ENCODE measurements at places on chromosomes 16 and 17.

DNA sequence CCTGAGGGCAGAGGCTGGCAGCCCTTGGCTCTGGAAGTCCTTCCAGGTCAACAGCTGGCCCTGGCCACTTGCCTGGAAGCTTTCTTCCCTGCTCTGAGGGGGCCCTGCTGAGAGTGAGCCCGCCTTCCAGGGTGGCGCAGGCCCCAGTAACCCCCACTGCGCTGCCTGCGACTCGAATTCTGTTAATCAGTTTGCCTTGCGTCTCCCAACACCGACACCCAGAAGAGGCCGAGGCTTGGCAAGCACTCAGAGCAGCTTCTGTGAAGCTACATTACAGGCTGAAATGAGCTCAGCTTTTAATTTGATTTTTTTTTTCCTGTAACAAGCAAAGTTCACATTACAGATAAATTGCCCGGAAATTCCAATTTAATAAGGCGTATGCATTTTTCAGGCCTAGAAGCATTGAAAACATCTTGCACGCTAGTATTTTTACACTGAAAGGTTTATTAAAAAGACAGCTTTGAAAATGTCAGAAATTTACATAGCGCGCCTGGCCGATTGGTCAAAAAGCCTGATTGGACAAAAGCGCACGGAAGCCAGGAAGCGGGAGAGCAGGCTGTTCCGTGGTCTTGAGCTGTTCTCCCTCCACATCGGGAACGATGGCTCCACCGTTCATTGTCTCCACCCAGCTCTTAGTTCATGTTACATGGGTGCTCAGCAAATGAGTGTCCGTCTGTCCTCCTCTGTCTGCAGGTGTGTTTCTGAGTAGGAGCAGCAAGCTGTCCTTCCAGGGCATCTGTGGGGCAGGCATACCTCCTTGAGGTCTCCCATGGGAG, 65.5 kb upstream of the HSBP1 start:
- peak; percentile 49 for DNase-seq
- H3K36me3 ChIP-seq, result no peaks in the 10 kb centered on the region
- H3K27ac ChIP-seq, result peak overlapping the region; percentile 62

DNA sequence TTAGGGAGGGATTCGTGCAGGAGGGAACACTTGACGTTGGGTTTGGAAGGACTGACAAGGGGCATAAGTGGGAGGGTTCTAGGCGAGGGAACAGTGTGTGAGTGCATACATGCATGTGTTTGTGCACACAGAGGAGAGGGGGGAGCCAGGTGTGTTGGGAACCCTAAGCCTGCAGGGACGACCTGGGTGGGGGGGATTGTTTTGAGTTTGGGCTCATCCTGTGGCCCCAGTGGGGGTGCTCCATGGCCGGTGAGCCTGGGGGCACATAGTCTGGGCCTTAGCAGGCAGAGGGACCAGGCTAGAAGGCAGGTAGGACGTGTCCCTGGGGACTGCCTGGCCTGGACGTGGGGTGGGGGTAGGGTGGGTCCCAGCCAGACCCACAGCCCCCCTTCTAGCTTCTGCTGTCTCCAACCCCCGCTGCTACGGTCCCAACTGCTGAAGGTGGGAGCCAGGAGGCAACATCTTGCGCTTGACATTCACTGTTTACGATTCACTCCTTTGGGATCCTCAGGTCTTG, 11.9 kb upstream of the RASD1 start:
- H3K27me3 ChIP-seq, result no peaks in the 10 kb centered on the region
- H3K4me1 ChIP-seq, result peaks cover 93% of the 10 kb centered on the region
- H3K36me3 ChIP-seq, result no peaks in the 10 kb centered on the region
- no peak for DNase-seq
- H3K27ac ChIP-seq, result peak overlapping the region; percentile 81

DNA sequence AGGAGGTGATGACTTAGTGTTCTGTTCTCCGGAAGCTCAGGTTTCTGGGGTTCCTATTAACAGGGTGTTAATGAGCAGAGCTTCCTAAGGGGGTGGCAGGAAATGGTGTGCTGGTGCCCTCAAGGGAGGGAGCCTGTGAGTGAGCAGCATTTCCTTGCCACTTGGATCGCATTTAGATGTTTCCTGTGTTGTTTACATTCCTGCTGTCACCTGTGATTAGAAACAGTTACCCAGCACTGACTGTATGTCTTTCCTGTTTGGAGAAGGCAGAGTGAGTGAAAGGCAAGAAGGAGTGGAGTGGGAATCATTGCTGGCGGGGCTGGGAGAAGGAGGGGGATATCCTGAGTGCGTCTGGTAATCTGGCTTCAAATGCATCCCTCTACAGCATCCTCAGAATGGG, 214.6 kb downstream of the CCDC182 start:
- no peak overlapping the region for H3K27ac ChIP-seq
- no peak for DNase-seq
- no peaks in the 10 kb centered on the region for H3K36me3 ChIP-seq
- H3K27me3 ChIP-seq, result peaks cover 4% of the 10 kb centered on the region

DNA sequence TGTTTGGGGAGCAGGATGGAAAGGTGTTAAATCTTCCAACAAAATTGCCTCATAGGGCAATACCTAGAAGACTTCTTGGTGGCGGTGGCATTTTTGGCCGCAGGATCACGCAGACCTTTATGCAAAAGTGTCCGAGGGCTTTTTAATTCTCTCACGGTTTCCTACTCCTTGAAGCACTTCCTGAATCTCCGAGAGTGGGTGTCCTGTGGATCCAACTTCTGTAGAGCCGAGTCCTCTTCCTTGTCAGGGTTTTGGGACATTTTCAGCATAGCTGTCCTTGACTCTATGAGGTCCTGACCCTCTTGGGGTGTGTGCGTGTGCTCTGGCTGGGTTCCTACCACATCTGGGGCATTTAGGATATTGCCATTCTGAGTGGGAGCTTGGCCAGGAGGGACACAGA, 31.7 kb downstream of the IL21R start:
- no peaks in the 10 kb centered on the region for H3K27me3 ChIP-seq
- H3K4me3 ChIP-seq, result no peak overlapping the region
- H3K27ac ChIP-seq, result no peak overlapping the region
- H3K4me1 ChIP-seq, result peaks cover 4% of the 10 kb centered on the region
- no peak for DNase-seq
